ENCODE measurements at places on chromosomes 5 and 9.

DNA sequence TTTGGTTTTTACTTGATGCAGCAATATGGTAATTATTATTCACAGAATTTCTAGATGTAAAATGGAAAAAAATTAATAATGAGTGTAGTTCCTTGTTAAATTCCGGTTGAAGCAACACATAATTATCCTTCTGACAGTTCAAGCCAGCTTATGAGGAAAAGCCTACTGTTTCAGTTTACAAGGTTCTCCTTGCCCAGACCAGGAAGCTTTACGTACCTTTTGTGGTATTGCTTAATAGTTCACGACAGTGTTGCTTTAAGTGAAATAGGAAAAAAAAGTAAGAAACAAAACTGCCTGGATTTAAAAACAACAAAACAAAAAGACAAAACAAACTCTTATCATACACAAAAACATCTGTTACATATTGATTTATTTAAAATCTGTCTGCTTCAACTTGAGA, 547.3 kb upstream of the C9orf72 start:
- no peak for DNase-seq

GRCh38 chr9:32456564-32456963, 69.4 kb downstream of the RIGI start:
- DNase-seq = no peak

DNA sequence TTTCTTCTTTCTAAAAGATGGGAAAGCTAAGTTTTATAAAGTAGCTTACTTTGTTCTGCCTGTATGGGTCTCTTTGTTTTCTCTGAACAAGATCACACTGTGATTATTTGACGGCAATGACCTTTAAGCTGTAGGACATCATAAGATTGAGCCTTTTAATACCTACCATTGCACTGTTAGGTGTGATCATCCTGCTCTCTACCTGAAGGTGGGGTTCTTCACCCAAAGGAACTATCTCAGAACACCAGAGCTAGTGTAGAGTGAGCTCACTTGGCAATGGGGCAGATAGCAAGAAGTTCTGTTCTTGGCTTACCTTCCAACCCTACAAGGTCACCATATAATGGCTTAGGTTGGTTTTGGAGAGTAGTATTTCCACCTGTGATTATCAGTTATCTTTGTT, 200.2 kb downstream of the SPATA31D1 start:
- DNase-seq = no peak

DNA sequence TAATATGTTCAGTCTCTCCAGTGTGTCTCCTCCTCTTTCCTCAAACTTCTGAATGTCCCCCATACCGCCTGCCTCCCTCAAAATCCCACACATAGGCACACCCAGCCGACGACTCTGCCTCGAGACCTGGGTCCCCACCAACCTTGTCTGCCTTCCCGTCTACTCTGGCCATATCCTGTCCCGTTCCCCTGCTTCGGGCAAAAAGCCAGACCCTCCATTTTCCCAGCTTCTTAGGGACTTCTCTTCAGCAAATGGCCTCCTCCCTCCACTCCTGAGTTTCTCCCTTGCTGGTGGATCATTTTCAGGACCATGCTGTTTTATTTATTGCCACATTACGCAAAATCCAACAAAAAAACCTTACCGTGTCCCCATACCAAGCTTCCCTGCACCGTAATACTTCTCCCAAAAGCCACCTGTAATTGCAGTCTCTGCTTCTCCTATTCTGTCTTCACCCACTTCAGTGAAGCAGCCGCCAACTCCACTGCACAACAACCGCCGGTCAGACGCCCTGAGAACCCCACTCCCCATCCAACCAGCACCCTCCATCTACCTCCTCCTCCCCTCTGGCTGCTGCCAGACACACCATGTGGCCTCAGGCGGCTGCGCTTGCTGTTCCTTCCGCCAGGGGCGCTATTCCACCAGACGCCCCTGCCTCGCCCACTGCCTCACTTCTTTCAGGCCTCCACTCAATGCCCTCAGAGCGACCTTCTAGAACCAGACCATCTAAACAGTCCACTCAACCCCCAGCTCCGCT, 117.0 kb downstream of the TRPM6 start:
- no peak for DNase-seq

DNA sequence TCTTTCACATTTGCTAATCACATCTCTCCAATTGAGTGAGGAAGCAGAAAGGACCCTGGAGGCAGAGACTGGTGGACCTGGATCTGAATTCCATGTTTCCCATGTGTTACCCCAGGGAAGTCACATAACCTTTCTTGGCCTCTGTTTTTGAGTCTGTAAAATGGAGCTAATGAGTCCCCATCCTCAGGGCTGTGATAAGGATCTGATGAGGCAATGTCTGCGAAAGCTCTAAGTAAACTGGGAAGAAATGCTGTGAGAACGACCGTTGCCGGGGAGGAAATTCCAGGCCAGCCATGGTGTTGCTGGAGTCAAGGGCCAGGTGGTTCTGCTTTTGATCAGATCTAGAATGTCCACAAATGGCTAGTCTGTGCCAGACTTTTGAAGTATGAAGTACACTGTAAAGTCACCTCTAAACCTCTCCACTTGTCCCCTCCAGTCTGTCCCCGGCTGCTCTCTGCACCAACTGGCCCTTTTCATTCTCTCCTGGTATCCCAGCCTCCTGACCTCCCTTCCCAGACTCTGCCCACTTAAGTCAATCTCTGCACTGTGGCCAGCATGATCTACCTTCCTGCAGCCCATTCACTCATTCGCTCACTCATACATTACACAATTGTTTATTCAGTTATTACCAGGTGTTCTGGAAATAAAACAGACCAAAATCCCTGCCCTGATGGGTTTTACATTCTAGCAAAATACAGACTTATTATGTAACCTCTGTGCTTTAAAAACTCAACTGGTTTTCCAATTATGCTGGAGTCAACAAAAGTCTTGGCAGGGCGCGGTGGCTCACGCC, 32.5 kb upstream of the N4BP3 start:
- no peak for DNase-seq

GRCh38 chr9:103625161-103625804, 468.8 kb upstream of the SMC2 start:
- no peak for DNase-seq

DNA sequence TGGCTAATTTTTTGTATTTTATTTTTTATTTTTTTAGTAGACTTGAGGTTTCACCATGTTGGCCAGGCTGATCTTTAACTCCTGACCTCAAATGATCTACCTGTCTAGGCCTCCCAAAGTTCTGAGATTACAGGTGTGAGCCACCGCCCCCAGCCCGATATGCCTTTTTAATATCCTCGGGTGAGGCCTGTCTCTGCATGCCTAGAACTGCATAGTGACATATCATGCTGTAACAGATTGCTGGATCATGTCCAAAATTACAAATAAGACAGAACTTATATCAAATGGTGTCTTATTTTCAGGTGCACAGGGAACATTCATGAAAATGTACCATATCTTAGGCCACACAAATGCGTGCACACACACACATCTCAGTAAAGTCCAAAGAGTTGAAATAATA, 39.1 kb upstream of the PJA2 start:
- DNase-seq = no peak

- no peak for DNase-seq
Measured at GRCh38 chr9:110426052-110426709, 88.5 kb upstream of the TXNDC8 start.

DNA sequence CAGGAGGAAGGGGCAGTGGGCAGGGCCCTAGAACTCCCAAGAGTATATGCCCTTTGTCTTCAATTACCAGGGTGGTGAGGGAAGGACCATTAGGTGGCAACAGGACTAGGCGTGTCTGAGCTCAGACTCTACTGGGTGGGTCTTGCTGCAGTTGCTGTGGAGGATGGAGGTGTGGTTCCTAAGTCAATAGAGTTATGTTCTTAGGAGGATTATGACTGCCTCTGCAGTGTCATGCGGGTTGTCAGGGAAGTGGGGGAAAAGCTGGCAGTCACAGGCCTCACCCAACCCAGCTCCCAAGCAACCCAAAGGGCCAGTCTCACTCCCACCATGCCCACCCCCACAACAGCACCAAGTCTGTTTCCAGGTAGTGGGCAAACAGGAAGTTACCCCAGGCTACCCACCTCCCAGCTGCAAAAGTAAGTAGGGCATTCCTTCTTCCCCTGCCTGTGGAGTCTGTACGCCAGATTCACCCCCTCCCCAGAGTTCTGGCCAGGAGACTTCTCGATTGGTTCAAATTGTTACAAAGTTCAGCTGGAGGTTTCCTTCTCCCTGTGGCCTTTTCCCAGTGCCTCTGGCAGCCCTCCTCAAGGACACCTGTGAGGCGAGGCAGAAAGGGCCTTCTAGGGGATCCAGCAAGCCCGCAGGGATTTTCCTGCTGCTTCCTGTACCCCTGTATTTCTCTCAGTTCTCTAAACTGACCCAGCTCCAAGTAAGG, 145.3 kb downstream of the HINT1 start:
- no peak for DNase-seq

Measured in anterior cingulate cortex (tissue), 58 donors.